AG04449 (cell line): ENCODE measurements at places on chromosomes 11 and 22.

GRCh38 chr11:124172101-124172500 lies 11.0 kb upstream of the OR10D3 start:
- no peak for DNase-seq

GRCh38 chr11:34316347-34317035 lies 41.3 kb downstream of the ABTB2 start:
- no peak for DNase-seq

- no peak for DNase-seq
Observed at GRCh38 chr11:75506827-75507226, 18.9 kb downstream of the GDPD5 start.

DNA sequence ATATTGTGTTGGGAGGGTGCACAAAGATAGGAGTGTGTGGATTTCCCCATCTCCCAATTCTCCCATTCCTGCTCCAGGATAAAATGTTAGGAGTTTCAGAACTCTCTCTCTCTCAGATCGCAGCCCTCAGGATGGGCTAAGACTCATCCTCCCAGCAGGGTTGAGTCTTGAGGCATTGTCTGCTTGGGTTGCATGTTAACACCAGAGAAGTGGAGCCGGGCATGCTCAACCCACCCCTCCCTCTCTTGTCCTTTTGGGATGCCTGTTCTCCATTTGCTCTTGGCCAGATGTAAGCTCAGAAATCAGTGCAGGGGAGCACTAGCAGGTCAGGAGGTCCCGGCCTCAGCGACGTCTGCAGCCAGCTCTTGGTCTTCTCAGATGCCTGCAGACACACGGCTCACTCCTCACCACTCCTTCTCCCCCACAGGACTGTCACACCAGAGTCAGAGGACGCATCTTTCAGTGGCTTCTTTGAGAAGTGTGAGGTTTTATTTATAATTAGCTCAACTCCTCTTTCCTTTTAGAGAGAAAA lies 1456.5 kb downstream of the TBC1D22A start:
- no peak for DNase-seq

DNA sequence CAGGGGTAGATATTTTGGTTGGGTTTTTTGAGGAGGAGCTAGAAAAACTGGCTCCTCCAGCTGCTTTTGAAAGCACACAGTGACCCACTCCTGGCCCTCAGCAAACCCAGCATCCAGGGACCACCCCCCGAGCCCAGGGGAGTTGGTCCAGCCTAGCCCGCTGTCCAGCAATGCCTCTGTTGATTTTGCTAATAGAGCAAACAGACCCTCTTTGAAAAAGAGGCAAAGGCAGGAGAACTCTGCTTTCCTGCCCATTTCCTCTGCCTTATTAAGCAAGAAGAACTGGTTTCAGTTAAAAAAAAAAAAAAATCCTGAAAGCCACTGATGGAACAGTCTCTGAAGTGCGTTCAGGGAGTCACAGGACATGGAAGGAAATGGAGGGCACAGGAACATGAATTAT lies 25.3 kb downstream of the ABTB2 start:
- no peak for DNase-seq

DNA sequence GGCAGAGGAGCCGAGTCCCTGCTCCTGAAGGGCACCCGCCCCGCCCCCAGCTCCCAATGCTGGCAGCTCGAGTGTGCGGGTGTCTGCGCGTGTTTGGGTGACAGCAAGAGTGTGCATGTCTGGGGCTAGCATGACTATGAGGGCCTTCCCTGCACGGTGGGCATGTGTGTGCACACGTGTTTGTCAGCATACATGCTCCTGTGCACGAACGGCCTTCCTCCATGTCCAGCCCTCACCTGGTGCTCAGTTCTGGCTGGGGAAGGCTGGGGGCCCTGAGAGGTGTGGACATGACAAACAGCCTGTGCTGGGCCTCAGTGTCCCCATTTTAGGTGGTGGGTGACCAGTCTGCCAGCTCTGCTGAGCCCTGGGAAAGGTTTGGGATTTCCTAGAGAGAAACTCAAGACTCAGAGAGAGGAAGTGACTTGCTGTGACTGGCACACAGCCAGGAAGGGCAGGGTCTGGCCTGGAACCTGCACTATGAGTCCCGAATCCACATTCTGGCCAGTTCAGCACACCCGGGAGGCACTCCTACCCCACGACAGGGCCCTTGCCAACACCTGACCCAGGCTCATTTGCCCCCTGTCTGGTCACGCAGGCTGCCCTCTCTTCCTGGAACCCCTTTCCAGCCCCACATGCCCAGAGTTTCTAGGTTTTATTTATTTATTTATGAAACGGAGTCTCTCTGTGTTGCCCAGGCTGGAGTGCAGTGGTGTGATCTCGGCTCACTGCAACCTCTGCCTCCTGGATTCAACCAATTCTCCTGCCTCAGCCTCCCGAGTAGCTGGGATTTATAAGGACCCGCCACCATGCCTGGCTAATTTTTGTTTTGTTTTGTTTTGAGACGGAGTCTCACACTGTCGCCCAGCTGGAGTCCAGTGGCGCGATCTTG lies 3.3 kb upstream of the SHISA8 start:
- DNase-seq, result no peak

GRCh38 chr22:19686946-19687345 lies 27.4 kb upstream of the SEPTIN5 start:
- DNase-seq, result no peak

DNA sequence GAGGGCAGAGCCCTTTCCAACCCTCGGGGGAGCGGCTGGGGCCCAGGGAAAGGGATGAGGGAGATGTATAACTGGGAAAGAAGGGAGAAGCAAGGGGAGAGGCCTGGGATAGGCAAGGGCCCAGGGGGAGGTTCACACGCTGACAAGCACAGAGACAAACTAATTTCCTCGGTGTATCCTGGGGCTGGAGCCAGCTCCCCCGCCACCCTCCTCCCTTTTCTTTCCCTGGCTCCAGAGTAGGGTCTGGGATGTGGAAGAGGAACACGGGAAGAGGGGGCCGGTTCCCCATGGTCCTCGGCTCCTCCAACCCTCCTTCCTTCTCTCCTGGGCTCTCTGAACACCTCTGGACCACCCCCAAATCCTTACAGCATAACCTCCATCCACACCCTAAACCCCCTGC lies 6.9 kb downstream of the CLCF1 start:
- DNase-seq, result no peak

- DNase-seq, result no peak
Observed at GRCh38 chr22:41928593-41929417, 2.2 kb upstream of the TNFRSF13C start.

DNA sequence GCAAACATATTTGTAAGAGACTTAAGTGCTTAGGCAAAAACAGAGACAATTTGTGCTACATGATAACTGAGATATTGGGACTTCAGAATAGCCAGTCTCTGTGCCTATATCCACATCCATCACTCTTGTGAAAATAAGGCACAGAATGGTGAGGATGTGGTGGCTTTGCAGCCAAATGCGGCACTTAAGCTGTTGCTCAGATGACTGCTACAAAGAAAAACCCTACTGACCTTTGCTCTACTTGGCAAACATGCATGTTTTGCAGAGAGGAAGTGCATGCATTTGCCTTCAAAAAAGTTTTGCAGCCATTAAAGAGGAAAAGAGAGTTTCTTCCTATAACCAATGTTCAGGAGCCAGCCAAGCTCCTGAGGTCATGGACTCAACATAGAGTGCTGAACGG lies 675.0 kb upstream of the KIRREL3 start:
- no peak for DNase-seq

- DNase-seq, result no peak
Observed at GRCh38 chr22:45210174-45210573, 30.5 kb downstream of the KIAA0930 start.

DNA sequence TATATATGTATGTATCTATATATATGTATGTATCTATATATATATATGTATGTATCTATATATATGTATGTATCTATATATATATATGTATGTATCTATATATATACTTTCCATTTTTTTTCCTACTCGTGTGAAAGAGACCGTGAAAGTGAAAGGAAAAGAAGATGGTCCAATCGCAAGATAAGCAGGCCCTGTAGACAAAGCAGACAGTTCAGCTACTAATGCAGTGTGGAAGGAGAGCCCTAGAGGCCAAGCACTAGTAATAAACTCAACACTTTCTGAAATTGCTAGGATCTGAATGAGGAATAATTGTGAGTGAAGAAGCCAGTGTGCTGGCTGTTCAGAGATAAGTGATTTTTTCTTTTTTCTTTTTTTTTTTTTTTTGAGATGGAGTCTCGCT lies 47.2 kb downstream of the MCHR1 start:
- no peak for DNase-seq

DNA sequence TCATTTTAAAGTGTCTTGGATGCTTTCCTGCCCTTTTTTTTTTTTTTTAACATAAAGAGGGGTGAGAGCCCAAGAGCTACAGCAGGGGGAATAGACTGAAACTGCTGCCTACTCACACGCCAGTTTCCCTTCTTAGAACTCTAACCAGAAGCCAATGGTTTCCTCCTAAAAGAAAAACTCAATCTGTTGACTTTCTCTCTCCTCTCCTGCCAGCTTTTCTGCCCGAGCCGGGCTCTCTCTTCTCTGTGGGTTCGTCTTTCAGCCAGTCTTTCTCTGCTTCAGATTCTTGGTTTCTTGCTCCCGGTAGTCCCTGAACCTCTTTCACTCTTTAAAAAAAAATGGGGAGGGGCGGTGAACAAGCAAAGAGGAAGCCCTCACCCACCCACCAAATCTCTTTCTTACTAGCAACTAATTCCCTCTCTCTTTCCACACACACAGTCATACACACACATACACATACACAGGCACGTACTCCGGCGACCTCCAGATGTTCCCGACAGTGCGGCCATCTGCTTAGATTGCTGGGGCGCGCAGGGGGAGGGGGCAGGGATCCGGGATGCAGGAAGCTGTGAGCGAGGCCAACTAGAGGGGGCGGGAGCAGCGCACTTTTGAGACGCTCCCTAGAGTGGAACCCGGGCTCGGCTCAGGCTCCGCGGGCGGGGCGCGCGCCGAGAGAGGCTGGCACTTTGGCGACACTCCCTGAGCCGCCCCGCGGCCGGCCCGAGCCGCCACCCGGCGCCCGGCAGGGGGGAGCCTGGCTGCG lies 444 bp upstream of the TSKU start:
- peak; percentile 74 for DNase-seq

GRCh38 chr22:45009606-45010531 lies at the start of gene PHF21B:
TSS of gene PHF21B (minus strand) at chr22:45010005. CDS start at chr22:45009549, 456 bp downstream.
- DNase-seq, result no peak

- no peak for DNase-seq
Observed at GRCh38 chr11:124920870-124921609, 2.0 kb downstream of the HEPN1 start.

- DNase-seq, result no peak
Observed at GRCh38 chr11:112564228-112564955, 303.7 kb upstream of the PLET1 start.

- no peak for DNase-seq
Observed at GRCh38 chr11:42251984-42252383, 792.5 kb upstream of the LRRC4C start.

- no peak for DNase-seq
Observed at GRCh38 chr11:48008951-48009270, 28.6 kb downstream of the PTPRJ start.

- DNase-seq, result no peak
Observed at GRCh38 chr22:42919199-42919598, 62.1 kb upstream of the ARFGAP3 start.

- no peak for DNase-seq
Observed at GRCh38 chr11:69928975-69929374, 109.8 kb upstream of the FGF3 start.

DNA sequence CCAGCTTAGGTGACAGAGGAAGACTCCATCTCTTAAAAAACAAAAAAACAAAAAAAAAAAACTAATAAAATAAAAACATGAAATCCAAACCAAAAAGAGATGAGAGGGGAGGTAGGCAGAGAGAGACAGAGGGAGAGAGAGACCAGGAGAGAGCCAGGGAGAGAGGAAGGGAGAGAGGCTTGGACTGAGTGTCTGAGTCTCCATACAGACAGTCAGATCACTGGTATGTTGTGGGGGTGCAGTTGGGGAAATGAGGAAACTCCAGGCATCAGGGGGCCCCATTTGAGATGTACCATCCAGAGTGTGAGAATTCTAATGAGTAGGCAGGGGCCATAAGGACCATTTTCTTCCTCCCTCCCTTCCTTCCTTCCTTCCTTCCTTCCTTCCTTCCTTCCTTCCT lies 53.1 kb upstream of the SEPTIN5 start:
- DNase-seq, result no peak

DNA sequence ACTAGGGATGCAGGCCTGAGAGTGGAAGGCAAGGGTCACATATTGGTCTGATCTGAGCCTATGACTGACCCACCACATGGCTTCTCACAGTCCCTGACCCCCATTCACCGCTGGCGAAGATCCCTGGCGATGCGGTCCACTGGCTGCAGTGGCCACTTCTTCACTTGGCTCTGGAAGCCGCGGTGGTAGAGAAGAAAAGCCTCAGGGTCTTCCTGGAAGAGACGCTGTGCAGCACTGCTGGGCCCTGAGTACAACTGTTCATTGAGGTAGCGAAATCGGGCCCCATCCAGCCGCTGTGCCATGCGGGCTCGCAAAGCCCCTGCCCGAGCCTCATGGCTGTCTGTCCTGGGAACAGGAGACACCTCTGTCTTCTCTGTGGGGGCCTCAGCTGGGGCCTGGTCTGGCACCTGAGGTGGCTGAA lies 2.4 kb downstream of the RRP8 start:
- DNase-seq, result no peak

DNA sequence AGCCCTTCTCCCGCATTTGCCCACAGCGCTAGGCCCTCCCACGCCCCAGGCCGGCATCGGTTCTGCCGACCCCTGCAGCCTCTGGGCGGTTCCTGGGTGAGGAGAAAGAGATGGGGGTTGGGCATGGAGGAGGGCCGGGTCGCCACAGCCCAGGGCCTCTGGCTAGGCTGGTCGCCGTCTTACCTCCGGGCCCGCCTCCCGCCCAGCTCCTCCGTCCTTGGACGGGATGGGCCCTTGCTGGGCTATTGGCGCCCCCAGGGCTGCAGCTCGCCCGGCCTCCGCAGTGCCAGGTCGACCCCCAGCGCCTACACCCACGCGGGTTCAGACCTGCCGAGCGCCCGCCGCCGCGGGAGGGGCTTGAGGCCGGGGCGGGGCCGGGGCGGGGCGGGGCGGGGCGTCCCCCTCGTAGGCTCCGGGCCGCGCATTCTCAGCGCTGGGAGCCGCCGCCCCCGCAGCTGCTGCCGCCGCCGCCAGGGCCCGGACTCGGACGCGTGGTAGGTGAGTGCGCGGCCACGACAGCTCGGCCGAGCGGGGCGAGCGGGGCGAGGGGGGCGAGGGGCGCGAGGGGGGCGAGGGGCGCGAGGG lies at the start of gene CD151:
TSS of gene CD151 (plus strand) at position 424 of the 585 bp plus-strand sequence. CDS start 3,118 bp downstream, outside the sequence.
- no peak for DNase-seq

DNA sequence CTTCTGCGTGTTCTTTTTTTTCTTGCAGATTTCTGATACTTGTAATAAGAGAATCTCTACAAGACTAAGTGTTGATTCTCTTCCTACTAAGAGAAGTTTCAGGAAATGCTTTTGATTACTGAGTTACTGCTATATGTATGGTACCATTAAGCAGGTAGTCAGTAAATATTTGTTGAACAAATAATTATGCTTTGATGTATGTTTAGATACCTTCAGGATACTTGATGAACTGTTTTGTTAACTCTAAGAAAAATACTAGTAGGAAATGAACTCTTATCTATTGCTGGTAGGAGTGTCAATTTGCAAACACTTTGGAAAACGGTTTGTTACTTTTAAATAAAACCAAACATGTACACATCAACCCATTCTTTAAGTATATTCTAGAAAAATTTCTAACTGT lies 90.6 kb downstream of the TMEM135 start:
- no peak for DNase-seq

GRCh38 chr11:128354476-128354875 lies 232.9 kb downstream of the ETS1 start:
- no peak for DNase-seq

GRCh38 chr22:27629908-27630673 lies 171.5 kb downstream of the MN1 start:
- no peak for DNase-seq

GRCh38 chr11:21316591-21316990 lies 647.2 kb downstream of the NELL1 start:
- no peak for DNase-seq
